Caudate nucleus (tissue), 63 donors: ENCODE measurements at places on chromosomes 7 and 10.

DNA sequence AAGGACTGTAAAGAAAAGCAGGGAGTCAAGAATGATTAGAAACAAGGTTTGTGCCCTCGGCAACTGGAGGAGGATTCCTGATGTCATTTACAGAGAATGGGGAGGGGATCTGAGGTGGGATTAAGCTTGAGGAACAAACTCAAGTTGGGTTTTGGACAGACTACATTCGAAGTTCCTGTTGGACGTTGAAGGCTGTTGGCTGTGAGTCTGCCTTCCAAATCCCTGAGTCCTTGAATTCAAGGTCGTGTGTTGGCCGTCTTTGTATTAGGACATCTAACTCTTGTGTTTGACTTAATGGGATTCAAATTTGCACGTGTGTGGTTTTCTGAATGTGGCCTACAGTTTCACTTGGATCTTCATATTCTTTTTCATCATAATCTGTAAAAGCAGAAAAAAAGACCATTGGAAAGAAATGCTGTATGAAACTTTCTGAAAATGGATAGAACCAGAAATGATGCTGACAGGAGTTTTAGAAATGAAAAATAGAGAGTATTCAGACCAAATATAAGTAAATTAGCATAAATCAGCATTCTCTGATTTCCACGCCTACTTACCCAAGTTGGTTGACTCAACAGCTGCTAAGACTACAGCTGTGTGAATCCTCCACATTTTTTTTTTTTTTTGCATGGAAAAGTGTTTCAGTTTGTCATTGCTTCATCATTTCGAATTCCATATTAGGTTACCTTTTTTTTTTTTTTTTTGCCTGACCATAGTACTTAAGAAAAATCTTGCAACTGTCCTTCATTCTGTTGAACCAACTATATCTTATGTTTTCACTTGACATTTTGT lies 94.8 kb downstream of the KIAA1217 start:
- DNase-seq: no peak

GRCh38 chr7:148700661-148701064 lies 2.0 kb downstream of the CUL1 start:
- no peak for DNase-seq

DNA sequence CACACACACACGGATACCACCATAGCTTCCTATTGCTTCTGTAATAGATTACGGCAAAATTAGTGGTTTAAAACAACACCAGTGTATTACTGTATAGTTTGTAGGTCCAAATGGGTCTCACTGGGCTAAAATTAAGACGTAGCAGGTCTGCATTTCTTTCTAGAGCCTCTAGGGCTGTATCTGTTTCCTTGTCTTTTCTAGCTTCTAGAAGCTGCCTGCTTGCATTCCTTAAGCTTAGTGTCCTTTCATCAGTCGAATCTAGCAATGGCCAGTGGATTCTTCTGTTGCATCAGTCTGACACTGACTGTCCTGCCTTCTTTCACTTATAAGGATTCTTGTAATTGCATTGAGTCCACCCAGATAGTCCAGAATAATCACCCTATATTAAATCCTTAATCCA lies 882.3 kb downstream of the PCDH15 start:
- DNase-seq: no peak

DNA sequence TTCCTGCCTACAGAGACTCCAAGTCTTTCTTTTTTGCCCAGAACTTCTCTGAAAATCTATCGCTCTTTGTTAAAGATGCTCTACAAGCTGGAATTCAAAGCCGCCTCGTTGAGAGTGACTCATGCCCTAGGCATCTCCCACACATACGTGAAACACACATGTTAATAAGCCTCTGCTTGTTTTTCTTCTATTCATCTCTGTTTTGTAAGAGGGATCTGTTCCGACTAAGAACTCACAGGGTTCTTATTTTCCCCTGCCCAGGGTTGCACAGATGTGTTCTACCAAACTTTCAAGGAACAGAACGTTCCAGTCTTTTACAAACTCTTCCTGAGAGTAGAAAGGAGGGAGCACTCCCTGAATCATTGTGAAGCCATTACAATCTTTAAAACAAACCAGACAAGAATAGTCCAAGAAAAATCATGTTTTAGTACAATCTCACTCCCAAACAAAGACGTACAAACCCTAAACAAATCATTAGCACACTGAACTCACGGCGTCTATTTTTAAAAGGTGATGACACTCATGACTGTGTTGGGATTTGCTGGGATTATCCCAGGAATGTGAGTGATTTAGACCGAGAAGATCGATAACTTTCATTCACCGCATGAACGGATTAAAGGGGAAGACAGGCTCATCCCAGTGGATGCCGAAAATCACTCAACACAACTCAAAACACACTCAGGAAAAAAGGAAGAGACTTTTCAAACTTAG lies 55.3 kb upstream of the INPP5A start:
- DNase-seq: peak; percentile 41

DNA sequence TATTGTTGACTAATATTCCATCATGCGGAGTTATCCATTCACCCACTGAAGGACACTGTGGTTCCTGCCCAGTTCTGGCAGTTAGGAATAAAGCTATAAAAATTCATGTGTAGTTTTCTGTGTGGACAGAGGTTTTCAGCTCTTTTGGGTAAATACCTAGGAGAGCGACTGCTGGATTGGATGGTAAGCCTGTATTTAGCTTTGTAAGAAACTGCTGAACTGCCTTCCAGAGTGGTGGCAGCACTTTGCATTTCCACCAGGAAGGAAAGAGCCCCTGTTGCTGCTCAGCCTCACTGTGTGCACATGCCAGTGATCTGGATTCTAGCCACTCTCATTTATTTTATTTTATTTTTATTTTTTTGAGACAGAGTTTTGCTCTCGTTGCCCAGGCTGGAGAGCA lies 14.2 kb downstream of the ZNF775 start:
- no peak for DNase-seq

GRCh38 chr10:86489071-86489810 lies 32.4 kb downstream of the WAPL start:
- no peak for DNase-seq

- DNase-seq: no peak
Observed at GRCh38 chr7:35701287-35701900, 6.5 kb upstream of the HERPUD2 start.

GRCh38 chr10:133087679-133088178 lies at the start of gene ADGRA1:
ADGRA1 (plus strand) TSS chr10:133087924; CDS start chr10:133088910, 986 bp downstream.
- no peak for DNase-seq

DNA sequence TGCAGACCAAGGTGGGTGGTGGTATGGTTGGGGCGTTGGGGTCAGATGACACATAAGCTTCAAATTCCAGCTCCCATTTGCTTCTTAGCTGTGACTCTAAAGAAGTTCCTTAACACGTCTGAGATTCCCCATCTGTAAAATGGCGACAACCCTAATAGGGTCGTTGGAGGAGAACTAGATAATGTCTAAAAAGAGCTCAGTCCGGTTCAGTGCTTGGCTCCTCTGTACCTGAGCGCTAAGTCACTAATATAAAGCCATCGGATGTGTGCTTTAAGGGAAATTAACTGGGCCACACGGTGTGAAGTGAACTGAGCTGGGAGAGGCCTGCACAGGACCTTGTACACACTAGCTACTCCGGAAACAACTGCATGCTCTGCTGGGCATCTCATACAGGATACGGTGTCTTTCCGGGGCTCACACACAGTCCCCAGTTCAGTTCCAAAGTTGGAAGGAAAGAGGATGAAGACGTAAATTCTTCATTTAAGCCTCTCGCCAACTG lies 476 bp upstream of the ZFYVE27 start:
- DNase-seq: no peak

- no peak for DNase-seq
Observed at GRCh38 chr7:85561706-85562105, 374.9 kb upstream of the SEMA3D start.

DNA sequence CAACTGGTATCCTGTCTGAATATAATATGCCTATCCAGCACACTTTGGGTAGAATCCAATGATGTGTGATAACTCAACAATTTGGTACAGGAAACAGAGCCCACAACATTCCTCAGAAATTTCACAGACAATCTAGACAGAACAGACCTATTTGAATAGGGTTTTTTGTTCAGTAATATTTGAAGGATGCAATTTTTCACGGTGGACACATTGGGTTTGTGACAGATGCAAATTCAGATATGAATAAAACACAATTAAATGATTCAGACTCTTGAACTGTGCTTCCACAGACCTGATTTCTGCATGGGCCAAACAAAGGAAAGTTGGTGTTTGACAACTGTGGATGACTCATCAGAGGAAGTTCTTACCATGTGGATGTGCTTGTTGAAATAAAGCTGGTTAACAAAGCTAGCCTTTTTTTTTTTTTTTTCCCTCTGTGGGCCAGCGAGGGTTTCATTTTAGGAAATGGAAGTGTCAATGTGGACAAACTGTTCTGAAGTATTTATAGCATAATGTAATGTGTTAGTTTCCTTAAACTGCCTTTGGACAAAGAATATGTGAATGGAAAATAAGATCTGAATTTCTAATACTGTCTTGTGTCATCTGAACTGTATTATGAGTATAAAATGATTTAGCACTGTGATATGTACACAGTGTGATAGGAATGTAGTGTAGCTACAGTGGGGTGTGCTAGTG lies 43.2 kb upstream of the FAM133B start:
- DNase-seq: no peak

DNA sequence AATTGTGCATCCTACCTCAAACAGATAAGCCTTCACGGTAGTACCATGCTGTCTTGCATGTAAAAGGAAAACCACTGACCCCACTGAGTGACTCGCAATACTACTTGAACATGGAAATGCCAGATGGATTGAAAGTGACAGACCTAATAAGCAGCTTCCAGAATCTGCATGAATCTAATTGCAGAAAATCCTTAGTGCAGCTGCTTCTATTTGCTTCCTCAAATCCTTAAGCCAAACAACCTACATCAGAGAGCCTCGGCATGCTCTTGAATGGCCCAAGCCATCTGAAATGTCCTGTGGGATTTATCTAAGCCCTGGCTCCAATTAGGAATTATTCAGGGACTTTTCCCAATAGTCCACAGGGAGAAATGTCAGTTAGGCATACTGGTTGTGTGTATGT lies 509.5 kb upstream of the CELF2 start:
- DNase-seq: no peak

GRCh38 chr7:144575456-144575855 lies 172.0 kb upstream of the NOBOX start:
- DNase-seq: no peak

- no peak for DNase-seq
Observed at GRCh38 chr7:77393261-77393660, 22.9 kb downstream of the GSAP start.

- no peak for DNase-seq
Observed at GRCh38 chr7:45924283-45924682, 3.2 kb upstream of the IGFBP3 start.

DNA sequence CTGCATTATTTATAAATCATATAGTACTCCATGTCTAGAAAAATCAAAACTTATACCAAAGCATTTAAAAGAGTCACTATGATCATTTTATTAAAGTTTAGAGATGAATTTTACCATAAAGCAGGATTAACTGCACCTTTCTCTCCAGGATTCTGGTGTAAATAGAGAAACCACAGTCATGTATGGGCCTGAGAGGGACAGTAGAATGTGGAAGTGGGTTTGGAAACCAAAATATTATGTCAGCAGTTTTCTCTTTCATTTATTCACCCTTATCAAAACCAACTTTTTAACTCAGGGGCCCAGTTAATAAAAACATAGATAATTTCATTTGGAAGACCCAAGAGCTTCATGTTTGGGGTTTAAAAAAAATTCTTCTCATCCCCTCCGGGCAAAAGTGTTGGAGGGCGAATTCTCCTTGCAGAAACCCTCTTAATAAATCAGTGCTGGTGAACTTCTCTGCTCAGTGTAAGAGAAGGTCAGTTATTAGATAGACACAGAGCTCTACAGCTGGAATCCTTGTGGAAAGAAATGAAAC lies 266.2 kb downstream of the CREB5 start:
- DNase-seq: no peak
